ENCODE measurements at places on chromosomes 7 and 10.

DNA sequence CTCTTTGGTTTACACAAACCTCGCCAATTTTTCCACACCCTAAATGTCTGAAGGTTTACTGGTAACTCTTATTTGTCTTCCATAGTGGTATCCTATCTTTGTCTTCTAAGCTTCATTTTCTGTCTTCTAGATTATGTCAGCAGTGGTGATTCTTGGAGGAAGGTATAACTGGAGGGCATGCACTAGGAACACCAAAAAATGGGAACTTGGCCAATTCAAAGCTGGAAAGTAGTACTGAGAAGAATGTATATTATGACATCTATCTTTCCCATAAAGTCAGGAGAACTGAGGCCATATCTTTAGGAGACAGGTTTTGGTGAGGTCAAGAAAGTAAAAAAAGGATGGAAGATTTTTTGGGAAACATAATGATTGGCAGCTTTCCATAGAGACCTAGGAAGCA is 113.3 kb downstream of the CPEB3 start:
- DNase-seq, result no peak

DNA sequence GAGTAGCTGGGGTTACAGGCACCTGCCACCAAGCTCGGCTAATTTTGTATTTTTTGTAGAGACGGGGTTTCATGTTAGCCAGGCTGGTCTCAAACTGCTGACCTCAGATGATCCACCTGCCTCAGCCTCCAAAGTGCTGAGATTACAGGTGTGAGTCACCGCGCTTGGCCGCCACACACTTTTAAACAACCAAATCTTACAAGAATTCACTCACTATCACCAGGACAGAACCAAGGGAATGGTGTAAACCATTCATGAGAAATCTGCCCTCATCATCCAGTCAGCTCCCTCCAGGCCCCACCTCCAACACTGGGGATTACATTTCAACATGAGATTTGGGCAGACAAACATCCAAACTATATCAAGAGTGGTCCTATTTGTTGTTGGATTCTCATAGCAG is 43.6 kb downstream of the MGAM start:
- no peak for DNase-seq

DNA sequence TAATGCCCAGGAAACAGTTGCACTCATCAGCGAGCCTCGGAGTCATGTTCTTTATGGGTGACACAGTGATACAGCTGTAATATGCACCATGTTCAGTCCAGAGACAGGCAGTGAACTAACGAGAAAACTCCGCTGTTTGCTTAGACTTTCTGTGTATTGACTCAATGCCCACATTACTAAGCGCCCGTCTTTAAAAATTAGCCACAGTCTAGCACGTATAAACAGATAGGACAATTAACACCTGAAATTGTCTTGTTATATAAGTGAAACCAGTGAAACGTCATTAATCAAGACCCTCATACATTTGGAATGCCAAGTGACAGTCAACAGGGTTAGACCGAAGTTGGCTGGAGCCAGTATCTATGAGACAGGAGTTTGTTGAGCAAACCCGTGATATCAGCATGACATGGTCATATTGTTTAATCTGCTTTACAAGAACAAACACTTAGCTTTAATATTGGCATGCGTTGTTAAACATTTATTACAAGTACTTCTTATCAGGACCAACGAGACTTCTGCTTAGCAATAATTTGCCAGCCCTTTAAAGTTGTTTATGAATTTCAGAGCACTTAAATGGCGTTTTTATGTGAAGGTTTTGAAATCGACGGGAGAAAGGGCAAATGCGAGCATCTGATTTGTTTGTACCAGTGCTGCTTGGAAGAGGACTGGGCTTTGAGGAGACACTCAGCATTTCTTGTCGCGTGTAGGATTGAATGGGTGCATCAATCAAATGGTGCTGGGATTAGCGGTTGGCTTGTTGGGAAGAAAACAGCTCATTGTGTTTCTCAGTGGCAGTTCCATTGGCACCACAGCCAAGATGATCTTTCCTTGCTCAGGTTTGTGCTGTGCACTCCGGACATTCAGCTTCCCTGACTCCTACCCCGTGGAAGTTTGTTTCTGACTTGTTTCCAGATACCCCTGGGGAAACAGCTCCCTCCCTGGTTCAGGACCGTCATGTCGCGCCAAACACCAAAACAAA is 56.3 kb downstream of the CAMK1D start:
- DNase-seq, result no peak

- DNase-seq, result no peak
Observed at GRCh38 chr10:78513330-78513729, 479.7 kb downstream of the RPS24 start.

DNA sequence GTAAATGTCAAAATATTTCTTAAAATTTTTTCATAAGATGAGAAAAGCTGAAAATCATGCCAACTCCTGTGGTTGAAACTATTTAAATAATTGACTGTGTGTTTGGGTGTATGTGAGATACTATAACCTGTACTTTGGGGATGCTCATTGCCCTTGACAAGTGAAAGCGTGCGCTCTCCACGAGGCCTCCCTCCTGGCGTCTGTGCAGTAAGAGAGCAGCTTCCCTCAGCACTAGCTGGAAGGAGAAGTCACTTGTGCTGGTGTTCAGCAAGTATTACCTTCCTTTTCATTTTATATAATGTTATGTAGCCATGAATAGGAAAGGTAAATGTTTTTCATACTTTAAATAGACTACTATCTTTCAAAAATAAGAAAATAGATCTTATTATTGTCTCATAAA is 118.9 kb downstream of the ZEB1 start:
- no peak for DNase-seq

DNA sequence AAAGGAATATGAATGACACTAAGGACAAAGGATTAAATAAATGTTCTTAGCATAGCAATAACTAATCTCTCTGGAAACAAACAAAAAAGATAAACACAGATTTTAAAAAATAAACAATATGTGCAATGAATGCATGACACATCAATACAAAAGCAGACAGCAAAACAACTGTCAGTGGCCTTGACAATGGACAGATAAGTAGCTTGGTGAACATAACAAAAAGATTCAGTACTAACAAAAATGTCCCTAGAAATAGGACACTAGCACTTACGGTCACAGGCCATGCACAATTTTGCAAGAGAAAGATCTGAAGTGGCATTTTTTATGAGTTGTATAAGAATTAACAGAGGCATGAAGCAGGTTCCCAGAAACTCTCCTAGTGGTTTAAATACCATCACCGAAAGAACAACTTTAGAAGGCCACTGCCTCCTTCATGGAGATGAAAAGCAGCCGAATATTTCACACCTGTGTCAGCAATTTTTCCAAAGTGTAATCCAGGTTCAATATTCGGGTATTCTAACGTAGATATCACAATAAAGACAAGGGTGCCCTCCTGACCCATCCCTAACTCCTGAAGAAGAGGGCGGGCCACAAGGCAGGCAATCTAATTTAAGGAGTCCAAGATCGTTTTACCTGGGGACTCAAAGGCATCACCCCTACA is 231.3 kb upstream of the MKLN1 start:
- DNase-seq, result no peak

DNA sequence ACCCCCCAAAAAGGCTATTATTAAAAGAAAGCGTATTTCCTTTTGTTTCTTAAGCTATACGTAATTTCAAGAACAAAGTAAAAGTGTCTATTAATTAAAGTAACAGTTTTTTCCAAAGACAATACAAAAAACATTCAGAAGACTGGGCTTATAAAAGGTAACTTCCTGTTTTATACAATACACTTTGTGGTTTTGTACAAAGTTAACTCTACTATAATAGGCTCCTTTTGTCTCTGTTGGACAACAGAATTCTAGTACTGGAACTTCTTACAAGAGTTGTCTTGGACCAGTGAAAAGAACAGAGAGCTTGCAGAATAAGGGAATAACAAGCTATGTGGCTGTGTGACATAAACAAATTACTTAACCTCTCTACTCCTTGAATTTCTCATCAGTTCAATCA is 21.5 kb downstream of the SFMBT2 start:
- no peak for DNase-seq

Data from activated CD8-positive, alpha-beta memory T cell treated with anti-CD3 and anti-CD28 coated beads for 4 hours (primary cell).